Panc1 (cell line): ENCODE measurements at places on chromosomes 16 and 17. TPM values are rescaled to one million over a fixed set of nuclear protein-coding genes. Genes with fewer than 3 reads are reported as not detected.

CA10 gene
- not detected for total RNA-seq

CES5A gene
- total RNA-seq, result not detected

HEATR9 gene
- not detected for total RNA-seq

GID4 gene
- 11.1 TPM for total RNA-seq

NPIPB2 gene
- total RNA-seq, result 10.3 TPM

DNASE1L2 gene
- 4.4 TPM for total RNA-seq

TRAF7 gene
- total RNA-seq, result 108 TPM

SLC47A1 gene
- total RNA-seq, result 16.1 TPM

COX6A2 gene
- not detected for total RNA-seq
